ENCODE measurements at places on chromosomes 12 and 14. TPM values are rescaled to one million over a fixed set of nuclear protein-coding genes. Genes with fewer than 3 reads are reported as not detected.
A peak's percentile ranks its signal among the peaks of the same experiment; 100 is the strongest.

DNA sequence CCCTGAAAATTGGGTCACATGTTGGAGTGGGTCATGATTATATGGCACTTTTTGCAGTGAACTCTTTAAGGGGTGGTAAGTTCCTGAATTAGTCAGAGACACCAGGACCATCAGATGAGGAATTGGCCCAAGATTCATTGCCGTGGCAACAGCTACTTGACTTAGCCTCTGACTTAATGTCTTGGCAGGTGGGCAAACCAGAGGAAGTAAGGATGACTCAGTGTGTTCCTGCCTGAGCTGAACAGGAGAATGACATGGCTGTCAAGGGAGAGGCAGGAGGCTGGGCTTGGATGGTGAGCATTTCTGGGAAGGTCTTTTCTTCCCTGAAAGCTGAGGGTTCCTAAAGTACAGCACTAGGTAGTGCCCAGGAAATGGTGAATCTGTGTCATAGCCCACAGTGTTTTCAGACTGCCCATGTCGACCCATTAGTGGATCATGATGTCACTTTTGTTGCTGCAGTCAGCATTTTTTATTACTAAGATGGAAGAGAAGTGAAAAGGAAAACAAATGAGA lies 170.1 kb upstream of the PWP1 start:
- no peak overlapping the region for H3K27ac ChIP-seq
- DNase-seq, result no peak
- no peak overlapping the region for H3K4me3 ChIP-seq

DNA sequence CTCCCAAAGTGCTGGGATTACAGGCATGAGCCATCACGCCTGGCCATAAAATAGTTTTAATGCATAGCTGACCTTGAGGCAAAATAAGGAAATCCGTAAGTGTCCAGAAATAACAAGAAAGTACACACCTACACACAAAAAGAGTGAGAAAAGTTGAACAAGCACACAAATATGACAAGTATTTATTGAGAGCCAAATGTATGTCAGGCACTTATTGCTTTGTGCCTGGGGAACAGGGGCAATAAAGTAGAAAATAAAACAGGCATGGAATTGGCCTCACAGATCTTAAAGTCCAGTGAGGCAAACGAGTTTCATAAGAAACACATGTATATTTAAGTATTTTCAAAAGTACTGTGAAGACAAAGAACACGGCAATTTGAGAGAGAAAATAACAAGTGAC lies 103.7 kb downstream of the ERGIC2 start:
- H3K27ac ChIP-seq, result no peak overlapping the region
- DNase-seq, result no peak
- H3K4me3 ChIP-seq, result no peak overlapping the region
- H3K4me1 ChIP-seq, result no peaks in the 10 kb centered on the region
- H3K36me3 ChIP-seq, result no peaks in the 10 kb centered on the region

DNA sequence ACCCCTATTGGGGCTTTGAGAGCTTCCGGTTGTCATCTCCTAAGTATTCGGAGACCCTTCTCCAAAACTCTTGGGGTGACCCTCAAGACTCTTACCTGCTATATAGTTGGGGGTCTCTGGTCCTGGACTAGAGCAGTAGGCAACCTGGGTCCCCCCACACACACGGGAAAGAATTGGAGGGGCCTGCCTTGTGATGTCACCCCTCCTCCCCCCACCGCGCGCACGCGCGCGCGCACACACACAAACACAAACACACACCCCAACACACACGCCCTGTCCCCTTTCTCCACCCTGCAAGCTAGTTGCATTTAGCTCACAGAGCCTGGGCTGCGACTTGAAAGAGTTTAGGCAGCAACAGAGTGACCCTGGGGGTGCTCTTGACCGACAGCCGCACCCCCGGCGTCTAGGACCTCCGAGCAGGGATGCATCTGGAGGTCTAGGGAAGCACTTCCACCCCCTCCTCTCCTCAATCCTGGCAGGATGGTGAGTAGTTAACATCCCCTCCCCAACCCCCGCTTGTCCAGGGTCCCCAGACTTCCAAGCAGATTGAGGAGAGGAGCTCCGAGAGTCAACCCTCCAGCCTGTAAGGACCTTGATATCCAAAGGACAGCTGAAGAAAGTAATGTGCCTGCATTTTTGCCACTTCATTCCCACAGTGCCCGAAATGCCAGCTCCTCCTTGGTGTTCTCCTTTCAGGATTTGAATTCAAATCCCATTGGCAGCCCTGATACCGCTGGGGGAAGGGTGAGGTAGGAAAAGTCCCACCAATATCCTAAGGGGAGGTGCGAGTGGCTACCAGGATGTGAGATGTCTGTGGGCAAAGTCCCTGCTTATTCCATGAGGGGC lies 1.4 kb upstream of the DNAJC14 start:
- peak overlapping the region; percentile 89 for H3K27ac ChIP-seq
- H3K4me1 ChIP-seq, result peaks cover 13% of the 10 kb centered on the region
- H3K27me3 ChIP-seq, result no peaks in the 10 kb centered on the region
- peak; percentile 92 for DNase-seq
- H3K4me3 ChIP-seq, result peak overlapping the region; percentile 72

DNA sequence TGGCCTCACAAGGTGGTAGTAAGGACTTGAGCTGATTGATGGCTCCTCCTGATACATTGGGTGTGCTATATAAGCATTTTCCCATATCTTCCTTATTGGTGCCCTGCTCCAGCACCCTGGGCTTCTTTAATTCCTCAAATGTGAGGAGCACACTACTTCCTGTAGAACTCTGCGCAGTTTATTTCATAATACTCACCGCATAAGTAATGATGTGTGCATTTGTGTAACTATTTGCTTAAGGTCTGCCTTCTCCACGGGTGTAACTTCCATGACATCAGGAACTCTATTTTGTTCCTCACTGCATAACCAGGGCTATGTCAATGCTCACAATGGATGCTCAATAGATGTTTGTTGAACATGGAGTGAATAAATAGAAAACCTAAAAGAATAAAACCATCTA lies 392.2 kb downstream of the SEC23A start:
- no peaks in the 10 kb centered on the region for H3K27me3 ChIP-seq
- H3K4me3 ChIP-seq, result no peak overlapping the region
- no peaks in the 10 kb centered on the region for H3K4me1 ChIP-seq

Gene HSPB8
- total RNA-seq, result 14.2 TPM
